Left kidney (tissue), 8 donors: ENCODE measurements at places on chromosomes 4 and X.

DNA sequence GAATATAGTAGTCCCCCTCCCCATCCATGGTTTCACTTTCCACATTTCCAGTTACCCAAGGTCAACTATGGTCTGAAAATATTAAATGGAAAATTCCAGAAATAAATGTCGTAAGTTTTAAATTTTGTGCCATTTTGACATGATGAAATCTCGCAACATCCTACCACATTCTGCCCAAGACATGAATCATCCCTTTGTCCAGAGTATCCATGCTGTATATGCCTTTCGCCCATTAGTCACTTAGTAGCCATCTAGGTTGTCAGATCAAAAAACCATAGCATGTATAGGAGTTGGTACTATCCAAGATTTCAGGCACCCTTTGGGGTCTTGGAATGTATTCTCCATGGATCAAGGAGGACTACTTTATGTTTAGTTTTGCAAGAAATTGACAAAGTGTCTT, 8.3 kb downstream of the PRRG1 start:
- DNase-seq, result no peak

- no peak for DNase-seq
These were observed 58.0 kb upstream of the H2AZ1 start for GRCh38 chr4:100008048-100008447.

DNA sequence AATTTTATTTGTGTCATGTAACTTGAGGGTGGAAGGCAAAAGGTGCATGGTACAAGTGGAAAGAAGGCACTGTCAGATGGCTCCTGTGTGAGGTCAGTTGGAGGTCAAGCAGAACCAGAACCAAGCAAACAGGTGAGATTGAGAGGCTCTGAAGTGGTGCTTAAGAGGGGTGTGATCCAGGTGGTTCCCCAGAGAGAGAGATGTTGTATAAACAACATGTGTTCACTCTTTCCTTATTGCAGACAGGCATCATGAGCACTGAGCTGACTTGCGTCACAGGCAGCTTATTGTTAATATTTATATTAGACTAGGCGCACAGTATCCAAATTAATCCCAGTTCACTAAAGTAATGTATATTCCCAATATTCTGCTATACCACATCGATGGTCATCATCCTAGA, 56.8 kb downstream of the CXCL13 start:
- DNase-seq, result no peak

- no peak for DNase-seq
These were observed 83.7 kb downstream of the TEX13A start for GRCh38 chrX:105136786-105137185.

- DNase-seq, result peak; percentile 75
These were observed 100.8 kb downstream of the SPIN4 start for GRCh38 chrX:63250253-63250868.

DNA sequence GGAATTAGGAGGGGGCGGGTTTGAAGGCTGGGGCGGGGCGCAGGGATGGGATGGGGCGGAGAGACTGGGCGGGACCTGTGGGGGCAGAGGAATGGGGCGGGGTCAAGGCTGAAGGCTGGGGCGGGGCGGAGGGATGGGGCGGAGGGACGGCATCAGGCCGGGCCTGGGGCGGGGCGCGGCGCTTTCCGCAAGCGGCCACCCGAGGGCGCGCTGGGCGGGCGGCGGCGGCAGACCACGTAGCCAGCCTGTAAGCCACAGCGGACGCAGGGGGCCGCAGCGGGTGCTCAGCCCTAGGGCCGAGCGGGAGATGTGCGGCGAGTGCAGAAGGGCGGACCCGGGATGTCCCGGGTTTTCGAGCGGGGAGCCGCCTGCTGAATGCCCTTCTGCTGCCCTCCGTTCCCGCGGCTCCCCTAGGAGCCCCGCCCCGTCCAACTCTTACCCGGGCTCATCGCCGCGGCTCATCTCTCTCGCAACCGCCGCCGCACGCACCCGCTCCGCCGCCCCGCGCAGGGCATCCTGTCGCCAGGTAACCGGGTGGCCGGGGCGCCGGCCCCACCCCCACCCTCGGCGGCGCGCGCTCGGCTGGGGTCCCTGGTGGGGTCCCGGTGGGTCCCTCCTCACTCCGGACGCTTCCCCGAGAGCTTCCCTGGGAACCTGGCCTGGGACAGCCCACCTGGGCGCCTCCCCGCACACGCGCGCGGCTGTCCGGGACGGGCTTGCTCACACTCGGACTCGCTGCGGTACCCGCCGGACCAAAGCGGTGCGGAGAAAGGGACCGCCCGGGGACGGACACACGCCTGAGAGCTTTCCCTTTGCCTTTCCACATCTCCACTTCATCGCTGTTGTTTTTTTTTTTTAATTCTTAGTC, at the start of gene CCDC110:
Gene CCDC110, minus strand, starts transcription at position 499 of the 868 bp plus-strand sequence. Its CDS starts 50 bp downstream, at position 449.
- peak; percentile 87 for DNase-seq

- peak; percentile 64 for DNase-seq
These were observed 69.8 kb downstream of the SHROOM3 start for GRCh38 chr4:76504613-76505465.

DNA sequence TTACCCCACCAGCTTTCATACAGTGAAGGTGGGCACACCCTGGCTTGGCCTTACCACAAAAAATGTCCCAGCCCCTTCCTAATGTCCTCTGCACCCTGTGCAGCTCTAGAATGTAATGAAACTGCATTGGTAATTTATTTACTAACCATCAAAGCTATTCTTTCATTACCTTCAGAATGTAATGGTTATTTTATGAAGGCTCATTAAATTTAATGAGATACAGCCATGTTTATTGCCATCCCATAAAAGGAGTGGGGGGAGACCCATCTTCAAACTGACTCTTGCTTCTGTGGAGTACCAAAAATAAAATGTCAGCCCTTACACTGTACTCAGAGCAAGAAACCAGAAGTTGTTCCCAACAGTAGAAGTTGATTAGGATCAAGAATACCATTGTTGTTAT, 25.0 kb downstream of the NKX6-1 start:
- no peak for DNase-seq

- no peak for DNase-seq
These were observed 6.9 kb downstream of the ATP7A start for GRCh38 chrX:77917294-77917933.

GRCh38 chr4:130574215-130574614, 1478.3 kb downstream of the C4orf33 start:
- DNase-seq, result no peak

- DNase-seq, result no peak
These were observed 367.9 kb downstream of the FAM133A start for GRCh38 chrX:94041881-94042280.

- no peak for DNase-seq
These were observed 35.6 kb upstream of the CDKN2AIP start for GRCh38 chr4:183408796-183409195.

GRCh38 chrX:10254739-10255138, 98.0 kb downstream of the CLCN4 start:
- DNase-seq, result no peak

- DNase-seq, result no peak
These were observed 138.7 kb downstream of the INPP4B start for GRCh38 chr4:142707401-142707800.

- no peak for DNase-seq
These were observed 481 bp downstream of the UTP3 start for GRCh38 chr4:70688795-70689231.
